ENCODE measurements at places on chromosomes 5 and 9.

DNA sequence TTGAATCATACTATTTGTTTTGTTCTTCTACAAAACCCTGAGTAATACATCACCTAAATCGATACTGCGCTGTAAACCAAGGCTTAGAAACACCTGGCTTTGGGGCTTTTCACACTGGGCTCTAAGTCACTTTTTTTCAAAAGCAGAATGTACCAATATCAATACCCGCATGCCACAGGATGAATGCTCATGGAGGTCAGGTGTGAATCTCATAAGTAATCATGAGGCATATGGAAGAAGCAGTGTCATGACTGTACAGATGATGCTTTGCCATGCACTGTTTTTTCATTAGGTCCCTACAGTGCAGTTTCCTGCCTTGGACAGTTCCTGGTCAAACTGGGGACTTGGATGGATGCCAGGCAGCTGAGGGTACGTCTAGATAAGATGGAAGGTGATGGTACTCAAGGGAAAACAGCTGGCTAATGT, 49.0 kb upstream of the ATG10 start:
- DNase-seq, result no peak
- H3K36me3 ChIP-seq, result no peaks in the 10 kb centered on the region
- no peaks in the 10 kb centered on the region for H3K27me3 ChIP-seq

GRCh38 chr9:137294681-137295237, 7.3 kb downstream of the NRARP start:
- peaks cover 61% of the 10 kb centered on the region for H3K27me3 ChIP-seq
- no peaks in the 10 kb centered on the region for H3K36me3 ChIP-seq
- H3K27ac ChIP-seq, result no peak overlapping the region
- peaks cover 8% of the 10 kb centered on the region for H3K4me1 ChIP-seq
- DNase-seq, result no peak

DNA sequence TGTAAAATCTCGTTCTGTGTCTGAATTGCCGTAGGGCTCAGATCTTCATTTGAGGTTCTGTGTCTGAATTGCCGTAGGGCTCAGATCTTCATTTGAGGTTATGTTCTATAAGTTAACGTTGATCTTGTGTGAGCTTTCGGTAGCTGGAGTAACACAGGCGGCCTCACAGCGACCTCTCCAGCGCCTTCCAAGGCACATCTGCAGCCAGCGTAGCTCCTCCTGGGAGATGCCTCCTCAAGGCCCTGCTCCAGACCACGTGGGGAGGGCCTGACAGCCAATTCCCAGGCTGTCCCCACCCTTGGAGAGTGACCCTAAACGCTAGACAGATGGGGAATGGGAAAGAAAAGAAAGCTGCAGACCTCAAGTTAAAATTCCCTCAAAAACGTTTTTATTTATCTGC, 8.7 kb upstream of the AHRR start:
- DNase-seq, result no peak
- H3K27me3 ChIP-seq, result no peaks in the 10 kb centered on the region
- H3K36me3 ChIP-seq, result peaks cover 88% of the 10 kb centered on the region
- H3K4me3 ChIP-seq, result no peak overlapping the region
- no peak overlapping the region for H3K27ac ChIP-seq
- no peaks in the 10 kb centered on the region for H3K4me1 ChIP-seq

DNA sequence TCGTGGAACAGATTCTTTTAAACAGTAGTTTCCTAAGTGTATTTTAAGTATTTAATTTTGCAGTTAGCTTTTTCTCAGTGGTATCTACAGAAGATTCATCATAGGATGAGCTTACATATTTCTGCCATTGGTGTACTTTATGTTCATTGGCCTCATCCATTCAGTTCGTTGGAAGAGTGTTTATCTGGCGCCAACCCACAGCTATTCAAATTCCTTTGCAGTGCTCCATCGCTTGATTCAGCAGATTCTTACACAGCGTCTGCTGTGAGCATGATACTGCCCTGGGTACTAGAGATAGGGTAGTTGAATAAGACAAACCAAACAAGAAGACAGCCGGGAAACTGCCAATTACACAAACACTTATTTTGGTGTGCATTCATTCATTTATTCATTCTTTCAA, 55.1 kb downstream of the NUP214 start:
- DNase-seq, result no peak
- no peaks in the 10 kb centered on the region for H3K27me3 ChIP-seq
- H3K4me1 ChIP-seq, result no peaks in the 10 kb centered on the region
- no peak overlapping the region for H3K27ac ChIP-seq

GRCh38 chr5:133754575-133755169, 142.3 kb upstream of the FSTL4 start:
- H3K36me3 ChIP-seq, result no peaks in the 10 kb centered on the region
- no peak overlapping the region for H3K27ac ChIP-seq
- no peaks in the 10 kb centered on the region for H3K4me1 ChIP-seq
- DNase-seq, result no peak
- no peak overlapping the region for H3K4me3 ChIP-seq

GRCh38 chr9:36966371-36967097, 67.5 kb downstream of the PAX5 start:
- no peaks in the 10 kb centered on the region for H3K4me1 ChIP-seq
- no peaks in the 10 kb centered on the region for H3K27me3 ChIP-seq
- H3K4me3 ChIP-seq, result no peak overlapping the region
- no peak overlapping the region for H3K27ac ChIP-seq
- DNase-seq, result no peak
- H3K36me3 ChIP-seq, result no peaks in the 10 kb centered on the region

GRCh38 chr5:168659286-168659847, 80.2 kb upstream of the PANK3 start:
- H3K27me3 ChIP-seq, result no peaks in the 10 kb centered on the region
- no peak for DNase-seq
- no peak overlapping the region for H3K4me3 ChIP-seq
- H3K36me3 ChIP-seq, result no peaks in the 10 kb centered on the region
- H3K4me1 ChIP-seq, result no peaks in the 10 kb centered on the region

GRCh38 chr5:57844410-57844809, 361.8 kb upstream of the ACTBL2 start:
- H3K36me3 ChIP-seq, result no peaks in the 10 kb centered on the region
- no peaks in the 10 kb centered on the region for H3K4me1 ChIP-seq
- no peak for DNase-seq
- H3K27ac ChIP-seq, result no peak overlapping the region
- no peak overlapping the region for H3K4me3 ChIP-seq
- no peaks in the 10 kb centered on the region for H3K27me3 ChIP-seq

GRCh38 chr9:77016121-77016525, 3.3 kb upstream of the FOXB2 start:
- no peak overlapping the region for H3K27ac ChIP-seq
- DNase-seq, result no peak
- H3K36me3 ChIP-seq, result no peaks in the 10 kb centered on the region
- H3K4me1 ChIP-seq, result peaks cover 13% of the 10 kb centered on the region
- peaks cover 95% of the 10 kb centered on the region for H3K27me3 ChIP-seq

DNA sequence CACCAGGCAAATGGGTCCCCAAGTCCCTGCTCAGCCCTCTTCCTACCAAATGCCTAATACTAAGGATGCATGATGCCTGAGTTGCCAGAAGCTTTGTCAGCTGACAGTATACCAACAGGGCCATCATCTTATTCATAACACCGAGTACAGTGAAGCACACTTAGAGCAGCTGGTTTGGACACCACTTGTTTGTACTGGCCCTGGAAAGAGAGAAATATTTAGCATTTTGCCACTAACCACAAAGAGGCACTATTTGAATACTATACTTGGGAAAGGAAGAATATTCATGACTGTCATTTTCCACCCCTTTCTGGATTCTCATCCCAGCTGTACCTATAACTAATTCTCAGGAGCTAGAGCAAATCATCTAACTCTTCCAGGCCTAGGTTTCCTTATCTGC, 364.4 kb upstream of the KIF2A start:
- H3K27ac ChIP-seq, result no peak overlapping the region
- H3K27me3 ChIP-seq, result no peaks in the 10 kb centered on the region
- H3K4me3 ChIP-seq, result no peak overlapping the region
- DNase-seq, result no peak
- no peaks in the 10 kb centered on the region for H3K4me1 ChIP-seq

DNA sequence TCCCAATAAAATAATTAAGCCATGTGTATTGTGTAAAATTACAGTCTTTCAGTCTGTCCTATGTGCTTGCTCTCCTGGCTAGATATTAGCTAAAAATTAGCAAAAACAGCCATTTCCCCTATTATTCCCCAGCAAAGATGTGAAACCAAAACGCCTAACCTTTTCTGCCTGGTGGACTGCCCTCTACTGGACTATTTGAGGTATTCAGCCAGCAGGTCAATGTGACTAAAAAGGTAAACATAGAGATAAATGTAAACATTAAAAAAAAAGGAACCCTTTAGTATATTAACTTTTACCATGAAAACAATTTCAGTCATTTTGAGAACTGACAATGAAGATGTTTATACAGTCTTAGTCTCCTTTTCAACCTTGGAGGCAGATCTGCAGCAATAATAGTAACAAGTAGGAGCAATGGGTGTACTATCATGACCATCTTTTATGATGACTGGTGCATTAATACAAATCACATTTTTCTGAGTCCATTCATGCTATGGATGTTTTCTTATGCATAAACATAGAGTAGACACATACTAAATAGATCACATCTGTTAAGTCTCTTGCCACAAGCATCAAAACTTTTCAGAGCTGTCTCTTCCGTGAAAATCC, 10.1 kb downstream of the ATG12 start:
- no peak overlapping the region for H3K27ac ChIP-seq
- H3K36me3 ChIP-seq, result peaks cover 78% of the 10 kb centered on the region
- no peaks in the 10 kb centered on the region for H3K4me1 ChIP-seq
- no peaks in the 10 kb centered on the region for H3K27me3 ChIP-seq
- H3K4me3 ChIP-seq, result no peak overlapping the region

- H3K36me3 ChIP-seq, result no peaks in the 10 kb centered on the region
- H3K27ac ChIP-seq, result no peak overlapping the region
- H3K27me3 ChIP-seq, result no peaks in the 10 kb centered on the region
- H3K4me3 ChIP-seq, result no peak overlapping the region
These were observed 66.0 kb downstream of the RASEF start for GRCh38 chr9:82996941-82997340.

- H3K27ac ChIP-seq, result peak overlapping the region; percentile 37
- DNase-seq, result no peak
- no peaks in the 10 kb centered on the region for H3K27me3 ChIP-seq
- H3K4me1 ChIP-seq, result peaks cover 38% of the 10 kb centered on the region
- H3K4me3 ChIP-seq, result peak overlapping the region; percentile 67
- peaks cover 12% of the 10 kb centered on the region for H3K36me3 ChIP-seq
These were observed 20.3 kb upstream of the MATR3 start for GRCh38 chr5:139273322-139273571.

- H3K27ac ChIP-seq, result no peak overlapping the region
- DNase-seq, result no peak
- no peak overlapping the region for H3K4me3 ChIP-seq
- H3K36me3 ChIP-seq, result no peaks in the 10 kb centered on the region
- no peaks in the 10 kb centered on the region for H3K27me3 ChIP-seq
- H3K4me1 ChIP-seq, result no peaks in the 10 kb centered on the region
These were observed 10.0 kb upstream of the ZNF131 start for GRCh38 chr5:43110606-43111170.

GRCh38 chr5:120055858-120056257, 408.2 kb upstream of the PRR16 start:
- no peak overlapping the region for H3K4me3 ChIP-seq
- peak; percentile 15 for DNase-seq
- no peaks in the 10 kb centered on the region for H3K36me3 ChIP-seq

GRCh38 chr9:22065431-22066200, 56.5 kb upstream of the CDKN2B start:
- no peak overlapping the region for H3K27ac ChIP-seq
- DNase-seq, result no peak
- no peak overlapping the region for H3K4me3 ChIP-seq
- no peaks in the 10 kb centered on the region for H3K36me3 ChIP-seq
- no peaks in the 10 kb centered on the region for H3K4me1 ChIP-seq

DNA sequence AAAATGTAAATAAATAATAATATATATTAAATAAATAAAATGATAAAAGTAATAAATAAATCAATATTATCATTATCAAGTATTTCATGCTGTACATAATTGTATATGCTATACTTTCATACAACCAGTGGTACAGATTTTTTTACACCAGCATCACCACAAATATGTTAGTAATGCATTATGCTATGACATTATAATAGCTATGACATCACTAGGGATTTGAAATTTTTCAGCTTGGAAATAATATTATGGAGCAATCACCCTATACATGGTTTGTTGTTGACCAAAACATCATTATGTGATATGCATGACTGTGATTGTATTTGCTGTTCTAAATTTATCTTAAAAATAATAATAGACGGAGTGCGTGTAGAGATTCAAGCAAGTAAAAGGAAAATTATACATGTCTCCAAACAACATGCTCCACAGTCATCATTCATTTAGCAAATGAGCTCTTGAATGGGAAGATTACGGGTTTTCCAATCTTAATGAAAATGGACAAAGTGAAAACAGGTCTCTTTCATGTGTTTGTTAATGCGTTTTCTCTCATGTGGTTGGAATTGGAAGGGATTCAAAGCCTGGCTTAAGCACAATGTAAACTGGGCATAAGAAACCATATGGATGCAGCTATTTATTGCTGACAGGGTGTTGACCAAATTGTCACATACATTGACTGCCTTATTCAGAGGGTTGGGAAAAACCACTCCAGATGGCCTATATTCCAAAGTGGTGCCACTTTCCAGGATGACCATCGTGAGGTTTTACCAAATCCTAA, 643.0 kb upstream of the RGMB start:
- no peak for DNase-seq
- H3K4me3 ChIP-seq, result no peak overlapping the region
- H3K27ac ChIP-seq, result no peak overlapping the region

DNA sequence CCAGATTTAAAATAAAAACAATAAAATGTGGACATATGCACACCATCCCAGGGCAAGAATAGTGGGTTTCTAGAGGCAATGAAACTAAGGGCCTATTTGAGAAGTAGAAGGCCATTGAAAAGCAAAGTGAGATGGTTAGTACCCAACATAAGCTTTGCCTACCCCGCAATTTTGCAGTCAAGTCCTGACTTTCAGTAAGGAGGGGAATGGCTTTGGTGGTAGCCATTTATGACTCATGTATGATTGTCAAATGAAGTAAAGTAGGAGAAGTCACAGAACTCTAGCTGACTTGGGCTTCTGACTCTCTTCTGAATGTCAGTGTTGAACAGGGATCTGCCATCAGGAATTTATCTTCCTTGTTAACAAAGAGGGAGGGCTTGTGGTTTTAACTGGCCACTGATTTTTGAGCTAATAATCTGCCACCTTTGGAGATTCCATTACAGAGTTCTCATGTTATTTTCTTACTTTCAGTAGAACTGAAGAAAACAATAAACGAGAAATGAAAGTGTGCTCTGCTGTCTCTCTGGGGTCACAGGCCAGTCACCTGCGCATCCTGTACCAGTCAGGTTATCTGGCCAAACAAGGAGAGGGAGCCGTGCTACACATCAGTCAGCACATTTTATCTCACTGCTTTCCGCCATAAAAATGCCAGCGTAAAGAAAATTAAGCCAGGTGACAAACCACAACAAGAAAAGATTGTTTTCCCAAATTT, 14.3 kb upstream of the SNCAIP start:
- H3K27ac ChIP-seq, result no peak overlapping the region
- H3K4me1 ChIP-seq, result no peaks in the 10 kb centered on the region
- H3K36me3 ChIP-seq, result no peaks in the 10 kb centered on the region
